Uterus (tissue), 4 donors: ENCODE measurements at places on chromosomes 7 and 10. TPM values are rescaled to one million over a fixed set of nuclear protein-coding genes. Genes with fewer than 3 reads are reported as not detected.

Gene ZNF804B
- total RNA-seq: not detected

GRCh38 chr7:98238976-98239375 lies 13.1 kb downstream of the TECPR1 start:
- no peak for DNase-seq

Gene HPSE2
- not detected for total RNA-seq

DNA sequence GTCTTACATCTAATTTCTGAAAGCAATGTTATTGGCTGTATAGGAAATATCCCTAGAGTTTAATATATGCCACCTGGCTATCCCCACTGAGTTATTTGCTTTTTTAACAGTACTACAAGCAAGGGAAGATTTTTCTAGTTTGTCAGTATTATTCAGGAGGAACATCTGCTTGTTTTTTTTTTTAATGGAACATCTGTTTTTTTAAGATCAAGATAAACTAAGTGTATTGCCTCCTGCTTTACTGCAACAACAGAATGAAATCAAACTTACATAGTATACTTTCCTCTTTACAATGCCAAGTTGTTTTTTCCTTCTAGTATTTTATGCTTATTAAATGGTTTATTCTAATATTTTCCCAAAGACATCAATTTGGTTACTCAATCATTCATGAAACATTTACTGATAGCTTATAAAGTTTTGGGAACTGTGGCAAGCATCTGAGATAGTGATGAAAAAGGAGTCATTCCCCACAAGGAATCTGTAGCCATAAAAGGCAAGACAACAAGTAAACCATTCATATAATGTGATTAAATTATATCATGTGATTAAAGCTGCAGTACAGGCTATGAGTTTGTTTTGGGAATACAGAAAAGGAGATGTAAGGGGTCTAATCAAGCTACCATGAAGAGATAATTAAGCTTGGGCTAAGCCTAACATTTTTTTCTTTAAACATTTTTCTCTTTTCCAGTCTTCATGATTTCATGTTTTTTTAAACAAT lies 17.4 kb downstream of the MTPN start:
- DNase-seq: no peak

Gene RARRES2
- 128 TPM for total RNA-seq

DNA sequence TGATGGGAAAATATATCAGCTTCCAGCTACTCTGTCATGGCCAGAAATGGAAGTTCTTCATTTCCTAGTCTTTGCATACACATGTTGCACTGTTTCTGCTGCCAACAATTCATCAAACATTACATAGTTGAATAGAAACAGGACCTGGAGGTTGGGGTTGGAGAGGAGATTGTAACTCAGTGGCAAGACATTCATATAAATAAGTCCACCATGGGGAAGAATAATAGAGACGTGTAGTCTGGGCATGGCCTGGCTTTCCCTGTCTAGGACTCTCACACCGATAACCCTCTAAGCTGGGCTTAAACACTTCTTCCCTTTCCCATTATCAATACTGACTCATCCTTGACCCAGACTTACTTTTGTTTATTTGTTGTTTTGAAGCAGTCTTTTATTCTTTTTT lies 155.7 kb downstream of the PLPP4 start:
- no peak for DNase-seq

DNA sequence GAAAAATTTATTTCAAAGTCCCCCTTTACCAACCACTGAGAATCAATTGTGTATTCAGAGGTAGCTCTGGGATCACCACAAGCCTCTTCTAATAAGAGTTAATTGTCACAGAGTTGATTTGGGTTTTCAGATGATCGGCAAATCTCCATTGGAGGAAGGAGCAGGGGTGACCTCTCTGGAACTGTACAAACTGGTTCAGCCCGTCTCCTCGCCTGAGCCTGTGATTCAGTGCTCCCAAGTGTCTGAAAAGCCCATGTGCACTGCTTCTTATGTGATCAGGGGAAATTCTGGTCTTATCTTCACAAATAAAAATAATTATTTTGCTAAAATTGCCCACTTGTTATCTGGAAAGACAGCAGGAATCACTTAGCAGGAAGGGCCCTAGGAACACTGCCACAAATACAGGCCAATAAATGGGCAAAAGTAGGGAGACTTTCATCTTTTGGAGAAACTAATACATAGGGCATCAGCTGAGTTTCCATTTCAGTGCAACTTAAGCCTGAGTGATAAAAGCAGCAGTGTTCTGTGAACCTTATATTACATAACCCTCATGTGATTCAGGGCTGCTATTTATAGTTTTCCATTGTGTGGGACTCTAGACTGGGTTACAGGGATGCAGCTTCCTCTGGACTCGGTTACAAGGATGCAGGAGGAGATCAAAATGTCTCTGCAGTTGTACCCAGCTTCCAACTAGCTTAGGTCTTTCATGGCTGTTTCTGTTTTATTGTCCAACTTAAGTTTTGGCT lies 32.3 kb downstream of the CDK1 start:
- DNase-seq: no peak

GRCh38 chr7:16270844-16271243 lies 150.5 kb downstream of the CRPPA start:
- no peak for DNase-seq

Gene LAMB4
- 0.90 TPM for total RNA-seq

Gene CCDC186
- total RNA-seq: 52.6 TPM

DNA sequence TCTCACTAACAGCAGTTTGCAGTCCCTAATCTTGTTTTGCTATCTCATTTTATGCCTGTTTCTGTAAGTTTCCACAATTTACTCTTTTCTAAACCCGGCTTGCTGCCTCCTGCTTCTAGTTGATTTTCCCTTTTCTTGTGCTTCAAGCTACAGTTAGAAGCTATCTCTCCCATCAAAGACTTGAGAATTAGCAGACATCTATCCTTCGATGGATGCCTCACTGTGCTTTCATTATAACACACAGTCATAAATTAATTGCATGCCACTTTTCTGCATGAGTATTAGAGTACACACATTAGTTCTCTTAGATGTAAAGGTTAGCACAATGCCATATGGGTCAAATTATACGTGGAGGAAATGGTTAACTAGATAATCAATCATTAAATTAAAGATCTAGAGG lies 48.7 kb downstream of the SEMA3A start:
- DNase-seq: no peak

DNA sequence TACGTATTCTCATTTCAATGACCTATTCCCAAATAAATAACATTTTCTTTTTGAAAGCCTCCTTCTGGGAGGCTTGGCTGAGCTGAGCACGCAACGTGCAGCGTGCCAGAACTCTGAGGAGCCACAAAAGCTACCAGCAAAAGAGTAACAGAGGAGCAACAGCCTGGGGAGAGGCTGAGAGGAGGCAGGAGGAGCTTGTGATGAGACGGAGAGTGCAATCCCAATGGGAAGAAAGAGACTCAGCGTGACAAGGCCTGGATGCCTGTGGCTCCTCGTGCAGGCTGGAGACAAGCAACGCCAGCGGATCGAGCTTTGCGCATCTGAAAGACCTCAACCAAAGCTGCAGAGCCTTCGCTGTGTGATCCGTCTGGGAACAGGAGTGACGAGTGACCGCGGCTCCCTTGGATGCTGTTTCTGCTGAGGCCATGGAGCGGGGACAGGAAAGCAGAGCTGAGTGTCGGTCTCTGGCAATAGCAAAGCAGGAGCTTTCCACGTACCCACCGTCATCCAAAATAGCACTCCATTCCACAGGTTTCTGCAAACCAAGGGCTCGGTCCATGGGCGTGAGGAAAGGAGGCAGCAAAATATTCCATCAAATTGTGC lies 171.7 kb upstream of the PFKP start:
- DNase-seq: no peak

Gene MACC1
- 1.5 TPM for total RNA-seq

Gene MSS51
- not detected for total RNA-seq

- no peak for DNase-seq
These were observed 50.4 kb upstream of the ZNF365 start for GRCh38 chr10:62323751-62324150.

Gene CROT
- 9.4 TPM for total RNA-seq

- DNase-seq: no peak
These were observed 91.7 kb downstream of the ATE1 start for GRCh38 chr10:121836171-121836570.

DNA sequence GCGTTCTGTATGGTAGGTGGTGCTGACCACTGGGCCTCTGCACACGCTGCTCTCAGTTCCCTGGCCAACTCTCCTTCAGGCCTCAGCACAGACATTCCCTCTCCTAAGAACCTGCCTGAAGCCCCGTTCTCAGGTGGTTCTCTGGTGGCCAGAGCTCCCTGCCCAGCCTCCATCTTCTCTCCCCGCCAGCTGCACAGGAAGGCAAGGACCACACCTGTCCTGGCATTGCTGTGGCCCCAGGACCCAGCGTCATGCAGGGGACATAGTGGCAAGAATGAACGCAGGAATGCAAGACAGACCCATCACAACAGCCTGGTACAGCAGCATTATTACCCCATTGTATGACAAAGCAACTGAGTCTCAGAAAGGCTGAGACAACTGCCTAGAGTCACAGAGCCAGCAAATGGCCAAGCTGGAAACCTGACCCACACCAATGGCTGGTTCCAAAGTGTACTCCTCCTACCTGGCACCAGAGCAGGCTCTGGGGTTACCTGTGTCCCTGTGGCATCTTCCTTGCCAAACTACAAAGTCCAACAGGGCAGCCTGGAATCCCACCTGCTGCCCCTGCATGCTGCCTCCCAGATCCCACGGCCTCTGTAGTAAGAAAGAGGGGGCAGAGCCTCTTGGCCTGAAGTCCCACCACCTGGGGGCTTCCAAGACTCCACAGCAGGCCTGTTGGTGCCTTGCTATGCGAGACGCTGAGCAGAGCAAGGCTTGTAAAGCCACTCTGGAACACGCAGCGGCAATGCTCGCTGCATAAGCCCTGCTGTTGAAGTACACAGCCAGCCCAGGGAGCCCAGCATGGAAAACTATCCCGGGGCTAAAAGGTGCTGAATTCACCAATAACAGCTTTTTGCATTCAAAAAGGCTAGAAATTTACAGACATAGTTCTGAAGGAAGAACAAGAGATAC lies 73.3 kb downstream of the CHST15 start:
- no peak for DNase-seq

Gene PLAC9
- 27.7 TPM for total RNA-seq

Gene MSMB
- total RNA-seq: not detected

Gene ASIC3
- not detected for total RNA-seq

- DNase-seq: no peak
These were observed 64.1 kb downstream of the CTTNBP2 start for GRCh38 chr7:117808910-117809705.

DNA sequence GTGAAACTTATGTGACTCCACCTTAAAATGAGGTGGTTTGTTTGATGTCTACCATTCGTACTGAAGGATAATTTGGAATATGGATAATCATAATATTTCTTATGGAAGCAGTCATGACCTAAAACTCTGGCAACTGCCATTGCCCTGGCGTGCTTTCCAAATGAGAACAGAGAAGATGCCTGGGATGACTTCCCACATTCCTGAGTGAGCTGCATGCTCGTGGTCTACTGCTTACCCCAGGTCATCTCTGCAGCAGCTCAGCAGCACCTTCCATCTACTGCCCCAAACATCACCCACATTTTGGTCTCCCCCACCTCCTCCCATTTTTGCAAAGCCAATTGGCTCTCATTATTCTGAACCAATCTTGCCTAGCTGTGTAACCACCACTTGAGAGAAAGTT lies 40.1 kb downstream of the LYZL1 start:
- DNase-seq: peak; percentile 43

Gene MRPL43
- 36.9 TPM for total RNA-seq

DNA sequence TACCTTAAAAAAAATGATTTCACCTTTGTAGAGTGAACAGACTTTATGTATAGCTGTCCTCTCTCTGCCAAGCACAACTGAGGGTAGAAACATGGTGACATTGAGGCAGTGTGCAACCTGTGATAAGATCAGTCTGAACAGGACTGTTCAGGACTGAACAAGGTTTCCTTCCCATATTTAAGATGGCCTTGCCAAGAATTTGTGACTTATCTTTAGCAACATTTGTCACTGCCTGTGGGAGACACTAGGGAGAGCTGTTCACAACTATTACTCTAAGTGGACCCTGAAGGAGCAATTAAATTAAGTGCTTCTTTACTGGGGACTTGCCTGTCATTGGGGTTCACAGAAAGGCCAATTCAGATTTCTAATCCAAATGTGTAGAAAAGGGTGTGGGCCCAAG lies 6.7 kb downstream of the OR13A1 start:
- DNase-seq: no peak

GRCh38 chr7:13989126-13989948 lies at the start of gene ETV1:
TSS of gene ETV1 (minus strand) at chr7:13989666. CDS start at chr7:13989052, 614 bp downstream.
- peak; percentile 54 for DNase-seq

Gene C7orf33
- total RNA-seq: not detected

DNA sequence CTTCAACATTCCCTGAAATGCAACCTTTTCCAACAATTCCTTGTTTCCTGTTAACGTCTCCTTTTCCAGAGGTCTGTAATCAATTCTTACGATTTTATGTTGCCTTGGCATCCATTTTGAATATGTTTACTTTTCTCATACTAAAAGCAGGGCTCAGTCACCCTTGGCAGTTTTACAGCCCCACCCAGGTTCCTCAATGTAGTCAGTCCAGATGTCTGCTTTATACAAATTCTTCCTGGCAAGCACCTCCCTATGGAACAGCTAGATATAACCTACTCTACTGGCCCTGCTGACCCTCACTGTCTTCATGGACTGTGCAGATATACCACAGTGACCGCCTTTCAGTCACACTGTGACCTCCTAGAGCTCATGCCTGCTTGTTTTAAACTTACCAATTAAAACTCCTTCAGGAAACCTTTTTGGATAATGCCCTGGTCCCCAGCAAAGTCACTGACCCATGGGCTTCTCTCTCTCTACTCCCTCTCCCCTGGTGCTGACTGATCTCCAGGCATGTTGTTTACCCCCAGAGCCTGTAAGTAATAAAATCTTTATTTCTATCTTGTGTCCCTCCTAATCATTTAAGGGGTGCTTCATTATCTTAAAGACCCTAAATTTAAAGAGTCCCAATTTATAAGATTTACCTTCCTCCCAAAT lies 147.1 kb upstream of the STEAP1 start:
- DNase-seq: no peak

DNA sequence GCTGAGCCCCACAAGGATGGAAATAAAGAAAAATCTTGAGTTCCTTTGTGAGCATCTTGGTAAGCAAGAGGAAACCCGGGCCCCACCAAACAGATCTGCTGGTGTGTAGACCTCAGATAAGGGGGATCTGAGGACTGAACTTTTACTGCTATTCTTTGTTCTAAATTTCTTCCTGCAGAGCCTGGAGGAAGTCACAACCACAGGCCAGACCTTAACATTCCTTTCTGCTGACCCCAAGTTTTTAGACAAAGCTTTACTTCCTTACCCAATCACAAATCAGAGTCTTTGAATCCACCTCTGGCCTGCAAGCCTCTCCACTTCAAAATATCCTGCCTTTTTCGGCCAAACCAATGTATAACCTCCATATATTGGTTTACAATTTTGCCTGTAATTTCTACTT lies 352.6 kb upstream of the AUTS2 start:
- no peak for DNase-seq

Gene NPC1L1
- not detected for total RNA-seq

DNA sequence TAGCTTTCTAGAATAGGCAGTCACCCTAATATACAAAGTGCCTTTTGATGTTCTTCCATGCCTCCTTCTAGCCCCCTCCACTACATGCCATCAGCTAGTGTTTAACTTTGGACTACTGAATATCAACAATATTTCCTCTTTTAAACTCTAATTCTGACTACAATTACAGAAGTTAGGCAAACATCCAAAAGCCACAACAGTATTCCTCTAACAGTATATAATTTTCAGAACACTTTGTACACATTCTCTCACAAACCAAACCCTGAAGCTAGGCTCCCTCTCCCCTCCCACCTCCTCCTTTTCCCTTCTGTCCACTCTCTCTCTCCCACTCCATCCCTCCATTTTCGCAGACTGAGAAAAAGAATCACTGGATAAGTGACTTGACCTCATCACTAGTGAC lies 59.7 kb downstream of the CPEB3 start:
- DNase-seq: no peak
